Cardiac fibroblast (primary cell): ENCODE measurements at places on chromosomes 3 and 15.

GRCh38 chr15:54305138-54305537, 326.9 kb downstream of the UNC13C start:
- no peak for DNase-seq

DNA sequence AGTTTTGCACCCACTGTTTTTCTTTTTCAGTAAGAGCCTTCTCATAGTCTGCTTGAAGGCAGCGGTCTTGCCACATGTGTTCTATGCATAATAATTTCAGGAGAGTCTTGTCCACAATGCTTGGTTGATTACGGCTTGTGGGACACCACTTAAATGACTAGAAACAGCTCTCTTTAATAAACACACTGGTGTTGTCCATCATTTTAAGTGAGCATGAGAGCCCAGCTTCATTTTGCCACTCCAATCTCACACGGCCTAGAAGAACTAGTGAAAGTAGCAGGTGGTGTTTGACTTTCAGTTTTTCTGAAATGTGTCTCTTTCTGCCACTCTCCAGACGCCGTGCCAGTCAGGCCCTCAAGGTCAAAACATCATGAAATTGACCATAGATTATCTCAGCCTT, 292.1 kb downstream of the LPP start:
- DNase-seq: no peak

DNA sequence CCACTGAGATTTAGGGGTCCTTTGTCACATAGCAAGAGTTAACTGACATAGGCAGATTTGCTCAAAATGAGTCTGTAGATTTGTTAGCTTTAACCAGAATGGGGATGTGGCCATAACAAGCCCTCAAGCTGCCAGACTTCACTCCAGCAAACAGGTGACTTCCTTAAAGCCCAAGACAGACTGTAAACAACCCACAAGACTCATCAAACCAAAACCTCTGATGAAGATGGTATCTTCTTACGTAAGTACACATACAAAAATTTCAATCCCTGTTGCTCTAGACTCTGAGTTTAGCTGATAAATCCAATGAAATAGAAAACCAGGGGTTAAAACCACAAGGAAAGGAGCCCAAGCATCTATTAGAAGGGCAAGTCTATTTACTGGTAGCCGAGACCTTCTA, 18.2 kb upstream of the ZBTB20 start:
- DNase-seq: no peak

DNA sequence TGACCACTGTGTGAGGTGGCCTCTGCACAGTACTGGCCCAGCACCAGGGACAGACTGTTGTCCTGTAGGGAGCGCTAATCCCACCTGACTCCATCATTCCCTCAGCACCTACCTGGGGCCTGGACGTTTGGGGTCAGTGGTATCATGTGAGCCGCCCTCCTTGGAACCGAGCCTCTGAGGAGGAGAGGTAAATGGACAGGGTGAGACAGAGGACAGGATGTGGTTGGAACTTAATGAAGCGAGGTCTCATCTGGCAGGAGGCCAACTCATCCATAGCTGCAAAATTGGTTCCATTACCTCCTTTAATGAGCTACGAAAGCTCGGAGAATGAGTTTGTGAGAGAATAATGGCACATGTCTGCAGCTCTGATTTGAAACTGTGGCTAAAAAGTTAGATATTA, 13.9 kb downstream of the MAPKAPK3 start:
- DNase-seq: no peak

GRCh38 chr15:99224372-99225214, 24.8 kb downstream of the TTC23 start:
- no peak for DNase-seq
